NCI-H187 treated with DMSO at 0.1 percent for 48 hours (cell line): ENCODE measurements at places on chromosomes 13 and 19.

DNA sequence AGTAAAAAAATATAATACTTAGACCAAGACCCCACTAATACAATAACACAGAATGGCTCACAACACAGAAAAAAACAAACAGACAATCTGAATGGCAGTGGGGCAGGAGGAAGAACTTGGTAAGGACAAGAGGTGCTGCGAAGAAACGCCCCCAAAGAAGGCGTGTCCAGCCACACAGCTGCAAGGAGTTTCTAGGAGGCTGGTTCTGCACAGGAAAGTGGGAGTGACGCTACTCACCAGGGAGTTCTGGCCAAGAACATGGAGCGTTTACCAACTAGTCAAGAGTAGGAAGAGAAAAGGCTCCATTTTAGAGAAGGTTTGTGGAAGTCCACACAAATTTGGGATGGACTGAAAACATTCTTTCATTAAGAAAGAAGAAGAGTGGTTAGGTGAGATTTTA, 95.3 kb upstream of the SLC15A1 start:
- DNase-seq: no peak

DNA sequence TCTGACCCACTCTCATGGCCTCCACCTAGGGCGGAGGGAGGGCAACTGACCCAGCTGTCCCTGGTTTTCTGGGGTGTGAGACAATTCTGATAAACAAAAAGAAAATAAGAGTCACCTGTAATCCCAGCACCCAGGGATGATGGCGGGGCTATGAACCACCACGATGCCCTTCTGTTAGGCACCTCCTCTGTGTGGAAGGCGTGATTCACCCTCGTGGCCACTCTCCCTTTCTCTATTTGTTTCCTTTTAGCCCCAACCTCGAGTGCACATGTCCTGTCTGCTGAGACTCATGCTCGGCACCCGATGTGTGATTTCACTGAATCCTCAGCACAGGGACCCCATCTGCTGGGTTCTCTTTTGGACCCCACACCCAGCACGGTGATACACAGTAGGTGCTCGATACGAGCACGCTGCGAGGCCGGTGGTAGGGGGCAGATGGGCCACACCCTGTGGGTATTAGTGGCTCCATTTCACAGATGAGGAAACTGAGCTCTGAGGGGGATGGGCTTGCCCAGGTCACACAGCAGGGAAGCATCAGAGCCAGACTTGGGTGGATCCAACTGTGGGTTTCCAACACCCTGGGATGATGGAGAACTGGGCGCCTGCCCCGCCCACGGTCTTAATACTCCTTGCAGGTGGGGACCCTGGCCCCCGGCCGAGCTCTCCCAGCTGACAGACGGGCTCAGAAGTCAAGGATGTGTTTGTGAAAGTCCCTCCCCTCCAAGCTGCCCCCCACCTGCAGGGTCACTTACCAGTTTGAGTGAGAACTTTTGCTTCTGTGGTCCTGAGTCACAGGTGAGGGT, 24.9 kb downstream of the VRK3 start:
- no peak for DNase-seq

- no peak for DNase-seq
These were observed 14.5 kb downstream of the ZNF536 start for GRCh38 chr19:30386551-30387143.

DNA sequence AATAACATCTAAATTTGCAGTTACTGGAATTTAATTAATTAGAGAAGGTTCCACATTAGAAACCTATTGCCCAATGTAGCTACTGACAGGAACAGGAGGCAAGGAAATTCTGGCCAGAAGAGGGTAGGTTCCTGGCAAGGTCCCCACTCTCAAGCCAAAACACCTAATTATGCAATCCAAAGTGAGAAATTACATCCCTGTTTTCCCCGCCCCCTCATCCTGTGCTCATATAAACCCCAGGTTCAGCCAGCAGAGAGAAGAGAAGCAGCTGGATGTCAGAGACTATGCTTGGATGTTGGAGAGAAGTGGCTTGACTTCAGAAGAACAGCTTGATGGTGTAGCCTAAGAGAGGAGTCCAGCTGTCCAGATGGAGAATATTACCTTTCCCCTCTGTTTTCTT, 951.3 kb upstream of the PRR20A start:
- no peak for DNase-seq

DNA sequence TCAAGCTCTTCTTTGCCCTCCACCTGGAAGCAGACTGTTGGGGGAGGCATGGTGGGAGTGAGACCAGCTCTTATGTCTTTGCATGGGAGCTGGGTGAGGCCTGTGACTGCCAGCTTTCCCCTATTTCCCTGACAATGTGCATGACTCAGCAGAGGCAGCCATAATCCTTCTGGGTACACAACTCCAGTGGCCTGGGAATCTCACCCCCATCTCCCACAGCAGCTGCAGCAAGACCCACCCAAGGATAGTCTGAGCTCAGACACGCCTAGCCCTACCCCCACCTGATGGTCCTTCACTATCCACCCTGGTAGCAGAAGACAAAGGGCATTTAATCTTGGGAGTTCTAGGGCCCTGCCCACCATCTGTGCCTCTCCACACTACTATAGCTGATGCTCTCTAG, 41.4 kb upstream of the FGF14 start:
- no peak for DNase-seq

GRCh38 chr13:28056970-28057712, 43.2 kb downstream of the FLT3 start:
- no peak for DNase-seq

GRCh38 chr19:51514866-51515481, 13.4 kb upstream of the SIGLEC12 start:
- no peak for DNase-seq

- no peak for DNase-seq
These were observed 59.1 kb upstream of the TNFRSF19 start for GRCh38 chr13:23510979-23511735.

DNA sequence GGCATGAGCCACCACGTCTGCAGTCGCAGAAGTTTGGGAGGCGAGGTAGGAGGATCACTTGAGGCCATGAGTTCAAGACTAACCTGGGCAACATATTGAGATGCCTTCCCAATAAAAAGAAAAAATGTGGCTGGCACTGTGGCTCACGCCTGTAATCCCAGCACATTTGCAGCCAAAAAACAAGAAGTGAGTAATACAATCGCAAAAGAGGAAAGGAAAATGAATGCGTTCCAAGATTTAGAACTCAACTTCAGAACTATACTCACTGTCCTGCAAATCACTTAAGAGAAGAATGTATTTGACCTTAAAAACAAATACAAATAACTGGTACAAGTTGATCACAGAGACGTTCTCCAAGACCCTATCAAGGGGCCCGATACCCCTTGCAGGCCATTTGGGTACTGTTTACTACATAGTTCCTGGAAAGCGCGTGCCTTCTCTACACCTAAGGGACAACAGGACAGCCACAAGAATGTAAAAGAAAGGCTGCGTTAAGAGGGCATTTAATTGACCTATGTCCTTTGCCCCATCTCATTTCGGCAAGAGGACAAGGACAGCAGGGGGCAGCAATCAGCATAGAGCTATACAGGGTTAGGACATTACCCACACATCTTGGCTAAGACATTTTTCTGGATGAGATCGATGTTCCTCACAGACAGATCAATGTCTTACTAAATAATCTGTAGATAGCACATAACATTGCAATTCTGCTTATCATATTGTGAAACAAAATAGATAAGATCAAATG, 41.3 kb downstream of the FLT3 start:
- no peak for DNase-seq

- no peak for DNase-seq
These were observed 37.2 kb upstream of the C1QTNF9B start for GRCh38 chr13:23934520-23934919.

- DNase-seq: no peak
These were observed 62.8 kb upstream of the ATP12A start for GRCh38 chr13:24617256-24618010.
